ENCODE measurements at places on chromosomes 2 and 18.

GRCh38 chr2:9818097-9818496 is 25.2 kb upstream of the TAF1B start:
- no peak for DNase-seq

DNA sequence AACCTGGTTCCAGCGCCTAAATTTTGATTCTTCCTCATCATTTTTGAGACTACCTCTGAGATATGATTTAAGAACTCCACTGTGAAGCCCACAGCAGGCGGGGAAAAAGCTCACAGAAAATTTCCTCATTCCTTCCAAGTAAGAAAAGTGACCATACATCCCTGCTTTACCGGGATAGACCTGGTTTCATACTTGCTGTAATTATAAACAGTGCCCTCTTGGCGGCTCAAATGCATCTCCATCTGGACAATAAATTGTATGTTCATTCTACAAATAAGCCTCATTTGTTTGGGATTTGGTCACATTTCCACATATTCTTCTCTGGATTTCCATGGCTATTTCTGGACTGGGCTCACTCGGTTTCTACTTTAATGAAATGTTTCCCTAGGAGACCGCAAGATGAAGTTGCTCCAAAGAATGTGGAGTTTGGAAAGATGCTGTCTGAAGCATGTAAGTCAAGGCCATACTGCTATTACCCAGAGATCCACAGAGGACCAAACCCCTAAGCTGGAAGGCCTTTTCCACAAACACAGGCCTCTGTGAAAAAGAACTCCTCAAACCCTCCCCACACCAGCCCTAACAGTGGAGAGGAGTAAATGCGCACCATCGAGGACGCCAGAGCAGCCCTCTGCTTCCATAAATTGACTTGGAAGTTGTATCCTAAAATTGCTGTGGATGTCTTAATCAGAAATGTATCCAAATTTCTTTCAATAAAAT is 13.9 kb downstream of the STAT1 start:
- no peak for DNase-seq

- no peak for DNase-seq
These were observed 244.7 kb downstream of the CCDC178 start for GRCh38 chr18:33195795-33196194.

DNA sequence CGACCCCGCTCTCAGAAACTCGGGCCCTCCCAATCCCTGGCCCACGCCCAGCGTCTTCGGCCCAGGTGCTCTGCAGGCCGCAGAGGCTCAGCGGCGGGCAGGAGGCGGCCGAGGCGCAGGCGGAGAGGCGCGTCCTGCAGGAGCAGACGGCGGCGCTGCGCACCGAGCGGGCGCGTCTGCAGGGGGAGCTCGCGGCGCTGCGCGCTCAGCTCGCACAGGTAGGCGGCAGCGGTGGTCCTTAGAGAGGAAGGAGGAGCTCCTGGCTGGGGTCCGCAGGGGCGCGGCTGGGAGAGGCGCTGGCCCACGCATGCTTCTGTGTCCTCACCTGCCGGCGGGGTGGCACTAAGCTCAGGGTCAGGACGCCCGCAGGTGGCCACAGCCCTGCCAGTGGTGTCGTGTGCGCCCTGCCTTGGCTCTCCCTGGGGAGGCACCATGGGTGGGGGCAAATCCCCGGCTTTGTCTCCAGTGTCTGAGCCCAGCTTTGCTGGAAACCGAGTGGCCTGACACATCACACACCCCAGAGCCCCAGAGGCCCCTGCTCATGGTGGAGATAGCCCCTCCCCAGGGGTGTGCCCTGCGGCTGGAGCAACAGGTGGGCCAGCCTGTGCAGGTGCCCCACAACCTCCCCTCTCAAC is 14.9 kb upstream of the SNED1 start:
- DNase-seq = peak; percentile 47

GRCh38 chr2:159526433-159526832 is 89.9 kb downstream of the BAZ2B start:
- DNase-seq = no peak

DNA sequence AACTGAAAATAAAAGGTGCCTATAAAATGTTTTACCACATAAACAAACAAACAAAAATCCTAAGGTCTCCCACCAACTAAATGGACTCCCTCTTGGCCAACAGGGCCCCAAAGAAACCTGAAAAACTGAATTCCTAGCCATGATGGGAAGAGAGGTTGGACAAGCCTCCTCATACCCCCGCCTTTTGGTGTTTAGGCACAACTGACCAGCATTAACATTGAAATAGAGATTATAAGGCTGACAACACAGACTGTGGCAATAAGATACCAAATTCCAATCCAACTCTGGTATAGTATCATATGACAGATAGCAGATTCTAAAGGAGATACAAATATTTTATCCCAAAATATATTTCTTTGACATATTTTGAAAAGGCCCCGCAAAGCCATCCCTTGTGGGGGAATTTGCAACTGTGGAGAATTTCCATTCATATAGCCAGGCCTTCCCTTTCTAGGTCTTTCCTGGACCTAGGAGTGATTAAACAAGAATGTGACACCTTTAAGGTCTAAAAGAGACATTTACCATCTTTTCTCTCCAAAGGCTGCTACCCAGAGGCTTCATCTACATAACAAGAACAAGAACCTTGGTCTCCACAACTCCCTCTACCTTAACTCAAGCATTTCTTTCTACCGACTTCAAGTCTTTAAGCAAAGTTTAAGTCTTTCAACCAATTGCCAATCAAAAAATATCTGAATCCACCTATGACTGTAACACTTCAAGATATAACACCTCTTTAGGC is 80.0 kb downstream of the CHN1 start:
- DNase-seq = no peak
